ENCODE measurements at places on chromosomes 16 and 17. TPM values are rescaled to one million over a fixed set of nuclear protein-coding genes. Genes with fewer than 3 reads are reported as not detected.
A peak's percentile ranks its signal among the peaks of the same experiment; 100 is the strongest.

DNA sequence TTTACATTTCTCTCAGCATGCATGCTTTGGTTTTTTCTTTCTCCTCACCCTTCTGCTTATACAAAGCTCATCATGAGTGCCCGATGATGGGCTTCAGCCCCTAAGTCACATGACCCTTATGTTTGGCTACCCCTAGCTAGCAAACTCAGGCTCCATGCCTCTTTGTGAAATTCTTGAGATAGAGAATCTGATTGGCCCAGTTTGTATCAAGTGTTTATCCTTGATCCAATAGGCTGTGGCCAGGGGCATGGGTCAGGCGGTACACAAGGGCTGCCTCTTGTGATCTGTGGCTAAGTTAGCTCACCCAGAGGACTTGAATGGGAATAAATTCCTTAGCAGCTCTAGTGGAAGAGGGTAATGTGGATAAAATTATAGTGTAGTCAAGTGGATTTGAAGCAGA lies 11.5 kb upstream of the TOX3 start:
- DNase-seq, result no peak

DNA sequence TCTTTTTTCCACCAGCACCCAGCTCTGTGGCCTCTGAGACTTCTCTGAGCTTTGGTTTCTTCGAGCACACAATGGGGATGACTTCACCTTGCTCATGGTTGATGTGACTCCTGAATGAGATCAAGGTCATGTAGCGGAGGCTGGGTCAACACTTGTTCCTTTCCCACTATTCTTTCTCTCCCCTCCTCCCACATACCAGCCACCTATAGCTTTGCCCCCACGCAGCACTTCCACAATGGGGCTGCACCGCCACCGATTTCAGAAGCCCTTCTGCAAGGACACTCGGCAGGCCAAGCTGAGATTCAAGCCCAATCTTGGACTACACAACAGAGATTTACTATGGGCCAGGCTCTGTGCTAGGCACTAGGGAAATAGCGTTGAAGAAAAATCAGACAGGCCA lies 14.4 kb downstream of the TRIM25 start:
- DNase-seq, result no peak

ABCC3 gene
- polyA plus RNA-seq, result 14.4 TPM

GRCh38 chr16:49604602-49605001 lies 231.0 kb downstream of the C16orf78 start:
- no peak for DNase-seq

DNA sequence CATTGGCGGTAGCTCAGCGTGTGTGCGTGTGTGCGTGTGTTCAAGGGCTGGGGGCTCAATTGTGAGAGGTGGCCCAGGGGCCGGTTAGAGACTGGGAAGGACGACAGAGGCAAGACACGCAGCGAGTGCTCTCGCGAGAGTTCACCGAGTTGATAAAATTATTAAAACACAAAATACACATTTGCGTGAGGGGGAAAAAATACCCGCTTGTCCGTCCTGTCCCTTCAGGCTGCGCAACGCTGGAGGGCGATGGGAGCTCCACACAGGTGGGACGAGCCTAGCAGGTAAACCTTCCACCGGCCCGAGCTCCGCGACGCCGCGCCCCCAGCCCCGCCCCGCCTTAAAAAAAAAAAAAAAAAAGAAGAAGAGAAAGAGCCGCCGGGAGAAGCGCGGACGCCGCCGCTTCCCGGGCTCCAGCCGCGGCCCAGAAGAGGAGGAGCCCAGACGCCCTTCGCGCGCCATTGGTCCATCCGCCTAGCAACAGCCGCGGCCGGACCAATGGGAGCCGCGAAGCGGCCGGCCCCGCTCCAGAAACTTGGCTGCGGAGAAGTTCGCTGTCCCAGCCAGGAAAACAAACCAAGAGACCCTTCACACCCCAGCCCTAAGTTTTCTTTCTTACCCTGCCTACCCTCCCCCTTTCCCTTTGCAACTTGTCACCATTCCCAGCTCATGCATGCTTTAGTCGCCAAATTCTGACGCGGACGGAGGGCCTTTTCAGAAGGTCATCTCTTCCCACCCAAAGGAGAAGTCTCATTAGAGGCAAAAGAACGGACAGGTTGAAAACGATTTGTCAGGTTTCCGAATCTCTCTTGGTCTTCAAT lies 169.9 kb upstream of the MAF start:
- peak; percentile 81 for DNase-seq

DNA sequence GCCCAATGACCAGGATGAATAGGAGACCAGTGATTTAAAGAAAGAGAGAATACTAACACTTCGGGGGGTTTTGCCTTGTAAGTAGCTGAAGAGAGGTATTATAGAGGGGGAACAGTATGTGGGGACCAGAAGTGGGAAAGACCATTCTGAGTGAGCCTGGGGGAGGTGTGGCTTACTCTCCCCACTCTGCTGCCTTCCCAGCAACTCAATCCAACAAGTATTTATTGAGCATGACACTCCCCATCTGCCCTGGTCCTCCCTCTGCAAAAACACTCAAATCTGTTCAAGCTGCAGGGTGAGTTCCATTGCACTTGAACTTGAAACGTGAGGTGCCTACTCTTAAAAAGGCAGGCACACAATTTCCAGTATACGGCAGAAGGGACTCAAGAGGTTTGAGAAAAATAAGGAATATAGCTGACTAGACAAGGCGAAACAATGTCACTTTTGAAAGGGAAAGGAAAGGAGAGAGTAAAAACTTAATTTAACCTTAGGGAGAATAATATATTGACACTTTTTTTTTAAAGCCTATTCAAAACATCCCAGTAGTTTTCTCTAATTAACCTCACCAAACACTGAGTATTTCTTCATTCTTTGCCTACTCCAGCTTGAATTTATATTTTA lies 8.2 kb downstream of the FAM117A start:
- DNase-seq, result no peak

DNA sequence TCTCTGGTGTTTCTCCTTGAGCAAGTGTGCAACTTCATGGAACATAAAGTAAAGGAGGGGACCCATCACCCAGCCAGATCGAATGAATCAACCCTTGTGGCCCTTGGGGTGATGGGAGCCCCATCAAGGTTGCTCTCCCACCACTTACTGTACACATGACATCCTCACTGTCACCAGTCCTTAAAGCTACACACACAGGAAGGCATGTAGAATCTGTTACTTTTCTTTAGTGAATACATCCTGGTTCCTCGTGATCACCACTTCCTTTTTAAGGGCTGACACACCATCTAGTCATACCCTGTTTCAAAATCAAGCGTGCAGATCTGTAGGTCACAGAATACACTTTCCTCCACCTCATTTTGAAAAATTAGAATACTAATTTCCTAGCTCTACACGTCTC lies 22.6 kb upstream of the MPHOSPH6 start:
- DNase-seq, result no peak

GRCh38 chr16:4358831-4359561 lies 7.9 kb upstream of the PAM16 start:
- DNase-seq, result no peak

DNA sequence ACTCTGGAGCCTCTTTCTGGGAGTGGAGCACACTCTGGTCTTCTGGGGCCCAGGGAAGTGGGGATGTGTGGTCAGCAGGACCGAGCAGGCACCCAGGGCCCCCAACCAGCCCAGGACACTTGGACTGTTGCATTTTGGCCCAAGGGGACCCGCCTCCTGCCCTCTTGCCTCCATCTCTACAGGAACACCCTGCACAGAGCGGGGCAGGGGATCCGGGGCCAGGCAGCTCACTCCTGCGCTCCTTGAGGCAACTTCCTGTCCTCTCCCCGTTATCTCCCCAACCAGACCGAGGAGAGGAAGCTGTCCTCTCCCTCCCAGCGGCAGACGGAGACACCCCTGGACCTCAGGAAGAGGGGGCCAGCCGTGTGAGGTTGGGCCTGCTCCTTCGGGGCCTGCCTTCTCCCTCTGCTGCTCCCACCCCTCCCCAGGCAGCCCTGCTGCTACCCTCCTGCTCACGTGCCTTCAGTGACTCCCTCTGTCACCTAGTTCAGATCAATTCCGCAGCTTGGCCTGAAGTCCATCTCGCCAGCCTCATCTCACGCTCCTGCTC lies 10.0 kb upstream of the ATP2A3 start:
- DNase-seq, result no peak

DNA sequence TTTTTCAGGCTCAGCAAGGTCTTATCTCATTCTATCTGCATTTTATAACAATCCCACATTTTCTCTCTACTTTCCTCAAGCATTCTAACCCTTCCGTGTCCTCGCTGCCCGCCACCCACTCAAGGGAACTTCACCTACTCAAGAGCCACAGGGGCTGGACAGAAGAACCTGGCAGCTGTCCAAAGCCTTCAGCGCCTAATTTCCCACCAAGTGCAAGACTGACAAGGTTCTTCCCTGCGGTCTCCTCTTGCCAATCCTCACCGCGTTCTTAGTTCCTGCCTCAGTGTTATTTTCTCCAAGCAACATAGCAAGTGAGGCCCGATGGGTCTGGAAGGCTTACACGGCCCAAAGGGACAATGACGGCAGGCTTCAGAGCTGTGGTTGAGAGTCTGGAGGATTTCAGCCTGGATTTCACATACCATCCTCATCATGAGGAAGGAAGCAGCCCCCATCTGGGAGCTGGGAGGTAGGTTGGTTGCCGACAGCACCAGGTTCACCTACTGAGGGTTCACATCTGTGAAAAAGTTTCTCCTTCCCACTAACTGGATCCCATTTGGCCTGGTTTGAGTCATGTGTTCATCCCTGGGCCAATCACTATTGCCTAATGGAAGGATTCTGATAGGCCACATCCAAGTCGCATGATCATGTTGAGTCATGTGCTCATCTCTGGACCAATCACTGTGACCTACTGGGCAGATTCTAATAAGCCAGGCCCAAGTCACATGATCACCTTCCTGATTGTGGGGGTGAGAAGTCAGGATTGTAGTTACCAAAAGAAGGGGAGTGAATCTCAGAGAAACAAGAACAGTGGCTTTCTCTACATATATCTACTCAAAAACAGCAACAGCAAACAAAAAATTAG lies 108.2 kb downstream of the N4BP1 start:
- DNase-seq, result no peak

GRCh38 chr16:50742576-50743200 lies 802 bp downstream of the CYLD start:
- no peak for DNase-seq

- DNase-seq, result no peak
Measured at GRCh38 chr17:20994779-20995149, 48.0 kb downstream of the USP22 start.

GRCh38 chr17:82592767-82593589 lies 55.3 kb downstream of the WDR45B start:
- DNase-seq, result no peak

DNA sequence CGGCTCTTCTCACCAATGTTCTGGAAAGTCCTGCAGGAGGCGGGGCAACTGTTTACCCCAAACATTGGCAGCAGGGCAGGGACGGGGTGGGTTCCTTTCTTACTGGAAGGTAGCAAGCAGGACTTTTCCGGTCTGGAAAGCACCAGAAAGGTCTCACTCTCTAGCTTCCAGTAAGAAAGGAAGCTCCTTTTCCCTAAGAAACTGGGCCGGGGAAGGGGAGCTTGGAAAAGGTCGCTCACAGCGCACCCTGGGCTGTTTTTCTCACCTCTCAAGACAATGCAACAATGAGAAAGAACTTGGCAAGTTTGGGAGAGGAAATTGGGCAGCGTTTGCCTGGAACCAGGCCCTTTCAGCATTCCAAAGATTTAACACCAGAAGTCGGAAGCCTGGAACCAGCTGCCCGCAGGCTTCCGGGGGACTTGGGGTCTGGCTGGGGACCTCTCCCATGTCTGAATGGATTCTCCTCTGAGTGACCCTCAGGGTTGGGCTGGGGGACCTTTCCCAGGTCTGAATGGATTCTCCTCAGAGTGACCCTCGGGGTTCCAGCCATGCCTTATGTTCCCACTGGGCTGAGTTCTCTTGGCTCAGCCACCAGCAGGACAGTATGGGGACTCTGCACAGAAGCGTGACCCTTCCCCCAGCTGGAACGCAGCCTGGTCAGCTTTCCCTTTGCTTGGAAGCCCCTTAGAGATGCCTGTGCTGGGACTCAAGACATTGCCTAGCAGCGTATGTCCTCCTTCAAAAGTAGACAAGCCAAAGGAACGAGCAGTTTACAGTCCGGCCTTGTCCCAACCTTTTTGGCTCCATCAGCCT lies 166.5 kb upstream of the PLCG2 start:
- DNase-seq, result no peak

GRCh38 chr16:9384141-9384540 lies 292.7 kb downstream of the HAPSTR1 start:
- DNase-seq, result no peak

- no peak for DNase-seq
Measured at GRCh38 chr17:14395255-14395654, 94.4 kb downstream of the HS3ST3B1 start.

DNA sequence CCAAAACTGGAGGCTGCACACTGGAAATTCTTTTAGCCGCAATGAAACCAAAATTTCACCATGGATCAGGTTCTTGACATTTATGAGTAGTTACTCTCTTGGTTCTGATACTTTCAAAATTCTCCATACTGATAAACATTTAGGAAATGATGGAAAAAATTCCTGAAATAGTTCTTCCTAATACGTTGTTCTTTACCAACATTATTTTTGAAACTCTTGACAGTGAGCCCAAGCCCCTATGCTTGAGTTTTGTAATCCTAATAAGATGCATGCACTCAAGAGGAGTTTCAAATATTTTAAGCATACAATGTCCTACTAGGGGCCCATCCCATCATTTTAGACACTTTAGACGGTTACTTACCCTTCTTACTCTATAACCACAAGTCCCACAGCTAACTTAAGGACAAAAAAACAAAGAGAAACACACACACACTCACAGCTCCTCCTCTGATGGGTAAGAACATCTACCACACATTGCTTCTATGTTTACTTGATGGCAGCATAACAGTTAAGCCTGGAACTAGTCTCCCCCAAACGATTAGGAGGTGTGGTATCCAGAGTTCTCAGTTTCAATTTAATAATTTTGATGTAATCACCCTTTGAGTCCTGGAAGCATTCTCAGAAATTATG lies 3.7 kb downstream of the VEZF1 start:
- DNase-seq, result no peak

RGS11 gene
- polyA plus RNA-seq, result 2.4 TPM

GRCh38 chr17:80123791-80124190 lies 22.4 kb downstream of the GAA start:
- no peak for DNase-seq
